ENCODE measurements at places on chromosomes 12 and 14.
A peak's percentile ranks its signal among the peaks of the same experiment; 100 is the strongest.

- peak; percentile 20 for DNase-seq
Observed at GRCh38 chr12:124774462-124775167, 89.0 kb downstream of the SCARB1 start.

GRCh38 chr12:103279444-103279843 lies 216.3 kb downstream of the C12orf42 start:
- DNase-seq, result no peak

DNA sequence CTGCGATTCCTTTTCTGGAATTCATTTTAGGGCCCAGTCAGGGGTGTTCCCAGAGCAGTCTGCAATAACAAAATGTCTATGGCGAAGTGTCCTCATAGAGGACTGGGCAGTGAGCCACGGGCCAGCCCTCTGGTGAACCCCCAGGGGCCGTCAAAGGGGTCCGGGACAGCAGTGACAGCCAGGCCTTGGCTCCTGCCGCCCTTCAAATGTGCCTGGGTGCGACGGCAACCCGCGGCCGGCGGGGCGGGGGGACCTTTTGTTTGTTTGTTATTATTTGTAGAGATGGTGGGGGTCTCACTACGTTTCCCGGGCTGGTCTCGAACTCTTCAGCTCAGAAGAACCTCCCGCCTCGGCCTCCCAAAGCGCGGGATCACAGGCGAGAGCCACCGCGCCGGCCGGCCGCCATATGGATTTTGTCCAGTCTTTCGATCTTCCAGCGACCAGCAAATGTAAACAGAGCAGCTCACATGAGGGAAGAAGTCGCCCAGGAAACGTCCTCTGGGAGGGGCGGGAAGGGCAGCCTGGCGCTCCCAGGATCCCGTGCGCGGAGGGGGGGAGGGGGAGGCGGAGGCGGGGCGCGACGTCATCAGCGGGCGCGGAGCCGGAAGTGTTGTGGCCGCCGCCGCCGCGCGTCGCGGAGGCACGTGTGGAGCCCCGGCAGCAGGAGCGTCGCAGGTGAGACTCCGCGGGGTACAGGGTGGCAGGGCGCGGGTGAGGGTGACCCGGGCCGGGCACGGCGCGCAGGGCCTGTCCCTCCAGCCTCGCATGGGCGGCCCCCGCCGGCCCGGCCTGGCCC lies at the start of gene TRMT61A:
Gene TRMT61A, plus strand, starts transcription at position 610 of the 796 bp plus-strand sequence. CDS start 783 bp downstream, outside the sequence.
- peak; percentile 62 for DNase-seq

DNA sequence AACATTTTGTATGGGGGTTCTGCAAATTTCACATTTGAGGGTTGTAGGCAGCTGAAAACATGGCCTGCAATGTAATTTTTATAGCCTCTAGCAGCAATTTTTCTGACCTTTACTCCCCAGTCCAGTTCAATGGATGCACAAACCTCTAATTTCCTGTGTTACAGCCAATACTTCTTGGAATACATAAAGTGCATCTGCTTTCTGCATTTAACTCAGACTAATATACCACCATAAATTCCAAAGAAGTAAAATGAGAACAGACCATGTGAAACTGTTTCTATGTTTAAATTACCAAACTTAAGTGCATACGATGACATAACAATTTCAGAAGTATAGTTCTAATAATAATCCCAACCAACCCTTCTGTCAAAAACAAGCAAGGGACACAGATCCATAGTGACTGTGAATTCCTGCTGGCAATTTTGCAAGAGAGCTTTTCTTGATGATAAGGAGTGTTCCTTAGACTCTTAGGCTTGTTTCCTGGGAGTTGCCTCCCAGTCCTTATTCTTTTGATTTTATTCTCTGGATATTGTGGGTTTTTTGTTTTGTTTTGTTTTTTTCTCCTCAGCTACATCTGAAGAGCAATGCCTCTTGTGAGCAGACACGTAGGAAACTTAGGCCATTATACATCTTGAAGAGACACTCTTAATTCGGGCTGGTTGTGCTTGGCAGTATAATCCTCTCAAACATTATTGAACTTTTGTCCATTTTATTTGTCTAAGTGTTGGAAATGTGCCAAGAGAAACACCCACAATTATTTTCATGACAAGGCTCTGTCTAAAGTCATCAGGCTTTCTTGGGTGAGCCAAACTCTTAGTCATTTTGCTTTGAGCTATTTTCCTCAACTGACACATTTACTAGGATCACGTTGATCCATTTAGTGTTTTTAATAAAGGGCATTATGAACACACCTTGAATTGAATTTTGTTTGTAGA lies 51.3 kb upstream of the RERGL start:
- DNase-seq, result no peak

DNA sequence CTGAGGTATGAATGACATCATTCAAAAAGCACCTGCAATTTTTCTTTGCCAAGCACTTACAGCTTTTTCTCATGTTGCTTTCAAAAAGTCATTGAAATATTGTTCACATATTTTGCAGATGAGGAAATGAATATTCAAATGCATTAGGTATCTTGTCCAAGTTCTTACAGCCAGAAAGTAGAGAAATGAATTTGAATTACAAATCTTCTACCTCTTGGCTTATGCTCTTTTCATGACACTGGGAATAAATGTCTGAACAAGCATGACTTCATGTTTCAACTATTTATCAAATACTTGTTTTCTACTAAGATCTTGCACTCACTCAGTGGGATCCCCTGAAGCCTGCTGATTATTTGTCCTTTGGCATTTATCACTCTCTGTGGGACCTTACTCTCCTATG lies 267.2 kb upstream of the BTG1 start:
- DNase-seq, result no peak

GRCh38 chr14:92861856-92862745 lies 60.8 kb upstream of the CHGA start:
- no peak for DNase-seq

- no peak for DNase-seq
Observed at GRCh38 chr14:92240658-92241057, 82.3 kb upstream of the SLC24A4 start.

All from RCC 7860 (cell line).